KBM-7 (cell line): ENCODE measurements at places on chromosomes 1 and 21.

DNA sequence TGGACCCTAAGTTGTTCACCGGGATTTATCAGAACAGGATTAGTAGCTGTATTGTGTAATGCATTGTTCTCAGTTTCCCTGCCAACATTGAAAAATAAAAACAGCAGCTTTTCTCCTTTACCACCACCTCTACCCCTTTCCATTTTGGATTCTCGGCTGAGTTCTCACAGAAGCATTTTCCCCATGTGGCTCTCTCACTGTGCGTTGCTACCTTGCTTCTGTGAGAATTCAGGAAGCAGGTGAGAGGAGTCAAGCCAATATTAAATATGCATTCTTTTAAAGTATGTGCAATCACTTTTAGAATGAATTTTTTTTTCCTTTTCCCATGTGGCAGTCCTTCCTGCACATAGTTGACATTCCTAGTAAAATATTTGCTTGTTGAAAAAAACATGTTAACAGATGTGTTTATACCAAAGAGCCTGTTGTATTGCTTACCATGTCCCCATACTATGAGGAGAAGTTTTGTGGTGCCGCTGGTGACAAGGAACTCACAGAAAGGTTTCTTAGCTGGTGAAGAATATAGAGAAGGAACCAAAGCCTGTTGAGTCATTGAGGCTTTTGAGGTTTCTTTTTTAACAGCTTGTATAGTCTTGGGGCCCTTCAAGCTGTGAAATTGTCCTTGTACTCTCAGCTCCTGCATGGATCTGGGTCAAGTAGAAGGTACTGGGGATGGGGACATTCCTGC lies 3.9 kb upstream of the OLFML3 start:
- peak; percentile 60 for DNase-seq

DNA sequence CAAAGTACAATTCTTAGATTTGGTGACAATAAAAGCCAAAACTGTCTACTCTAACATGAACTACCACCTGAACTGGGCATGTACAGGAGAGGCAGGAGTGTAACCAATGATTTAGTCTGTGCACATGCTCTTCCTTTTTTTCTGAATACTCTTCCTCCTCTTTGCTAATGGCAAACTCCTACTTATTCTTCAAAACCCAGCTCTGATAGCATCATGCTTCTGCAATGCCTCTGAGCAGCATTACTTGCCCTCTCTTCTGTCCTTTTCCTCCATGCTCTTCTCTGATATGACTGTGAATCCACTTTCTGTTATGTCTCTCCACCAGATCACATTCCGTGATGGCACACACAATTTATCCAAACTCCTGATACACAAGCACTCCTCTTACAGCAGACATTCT lies 31.4 kb downstream of the CNN3 start:
- no peak for DNase-seq

GRCh38 chr1:54332781-54333585 lies 73.2 kb downstream of the SSBP3 start:
- peak; percentile 19 for DNase-seq

- no peak for DNase-seq
Observed at GRCh38 chr21:27371975-27372331, 405.1 kb upstream of the ADAMTS5 start.
